Calu3 (cell line): ENCODE measurements at places on chromosomes 6 and 20. TPM values are rescaled to one million over a fixed set of nuclear protein-coding genes. Genes with fewer than 3 reads are reported as not detected.

HTR1E gene
- total RNA-seq = not detected in 2 replicates

DUSP22 gene
- total RNA-seq = 14.2 and 14.7 TPM in 2 replicates

NR2E1 gene
- not detected in 2 replicates for total RNA-seq

ZBP1 gene
- total RNA-seq = 2.9 and 12.5 TPM in 2 replicates

ZSCAN16 gene
- 14.2 and 15.9 TPM in 2 replicates for total RNA-seq

BPI gene
- total RNA-seq = not detected in 2 replicates

ENPP3 gene
- total RNA-seq = not detected in 2 replicates

NPEPL1 gene
- 18.1 and 21.4 TPM in 2 replicates for total RNA-seq

OR12D3 gene
- total RNA-seq = not detected in 2 replicates

C6orf58 gene
- 0.31 and 0.64 TPM in 2 replicates for total RNA-seq

DNA sequence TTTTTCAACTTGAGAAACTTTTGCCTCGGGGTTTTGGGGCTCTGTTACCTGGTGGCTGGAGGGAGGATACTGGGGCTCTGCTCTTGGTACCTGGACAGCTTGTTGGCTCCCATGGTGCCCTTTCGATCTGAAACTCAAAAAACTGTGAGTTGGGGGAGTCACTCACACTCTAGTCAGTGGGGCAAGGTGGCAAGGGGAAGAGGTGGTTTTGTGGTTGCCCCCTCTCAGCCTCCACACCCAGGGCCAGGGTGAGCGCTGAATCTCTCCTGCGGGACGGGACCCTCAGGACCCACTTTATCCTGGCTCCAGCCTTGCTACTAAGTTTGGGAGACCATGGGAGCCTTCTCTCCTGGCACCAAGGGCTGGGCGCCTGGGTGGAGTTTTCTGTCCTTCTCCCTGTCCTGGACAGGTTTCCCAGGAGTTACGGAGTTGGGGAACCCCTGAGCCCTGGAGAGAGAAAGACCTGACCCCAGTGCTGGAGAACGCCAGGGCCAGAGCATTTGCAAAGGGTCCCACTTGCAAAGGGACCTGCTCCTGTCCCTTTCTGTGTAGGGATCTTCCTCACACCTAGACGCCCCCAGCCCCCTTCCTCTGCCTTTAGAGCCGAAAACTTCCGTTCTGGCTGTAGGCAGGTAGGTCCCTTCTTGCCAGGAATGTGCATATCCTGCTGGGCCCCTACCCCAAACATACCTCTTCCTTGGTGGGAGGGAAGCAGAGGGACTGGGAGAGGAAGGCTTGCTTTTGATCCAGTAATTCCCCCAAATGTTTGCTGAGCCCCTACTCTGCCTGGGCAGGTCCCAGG is 2.9 kb downstream of the FOXP4 start:
- no peak for DNase-seq

DNA sequence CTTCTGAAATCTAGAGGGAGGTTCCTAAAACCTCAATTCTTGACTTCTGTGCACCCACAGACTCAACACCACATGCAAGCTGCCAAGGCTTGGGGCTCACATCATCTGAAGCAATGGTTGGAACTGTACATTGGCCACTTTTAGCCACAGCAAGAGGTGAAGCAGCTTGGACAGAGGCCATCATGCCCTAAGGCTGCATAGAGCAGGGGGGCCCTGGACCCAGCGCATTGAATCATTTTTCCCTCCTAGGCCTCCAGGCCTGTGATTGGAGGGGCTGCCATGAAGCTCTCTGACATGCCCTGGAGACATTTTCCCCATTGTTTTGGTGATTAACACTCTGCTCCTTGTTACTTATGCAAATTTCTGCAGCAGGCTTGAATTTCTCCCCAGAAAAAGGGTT is 145.9 kb downstream of the C6orf118 start:
- DNase-seq = no peak

- DNase-seq = no peak
Measured at GRCh38 chr6:90541221-90541620, 45.7 kb downstream of the MAP3K7 start.

DNA sequence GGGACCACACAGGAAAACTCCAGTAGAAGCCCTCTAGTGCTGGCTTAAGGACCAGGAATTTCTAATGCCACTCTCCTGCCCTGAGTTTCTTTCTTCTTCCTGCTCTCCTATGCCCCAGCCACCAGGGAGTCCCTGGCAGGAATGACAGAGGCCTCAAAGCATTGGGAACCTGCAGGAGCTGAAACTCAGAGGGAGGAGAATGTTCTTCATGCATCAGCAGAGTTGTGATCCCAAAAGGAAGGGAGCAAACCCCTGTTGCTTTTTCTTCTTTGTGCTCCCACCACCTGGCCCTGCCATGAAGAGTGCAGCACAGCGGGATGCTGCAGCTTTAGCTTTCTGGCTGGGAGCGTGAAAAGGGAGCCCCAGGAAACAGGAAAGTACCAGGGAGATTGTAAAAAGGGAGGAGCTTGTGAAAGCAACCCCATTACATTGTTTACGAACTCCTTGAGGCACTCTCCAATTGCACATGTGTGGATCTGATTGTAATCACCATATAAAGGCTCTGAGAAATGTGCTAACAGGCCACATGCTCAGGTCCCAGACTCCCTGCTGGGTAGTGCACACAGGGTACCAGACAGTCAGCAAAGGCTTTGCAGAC is 34.7 kb upstream of the FKBP1A start:
- DNase-seq = no peak

- no peak for DNase-seq
Measured at GRCh38 chr6:10831609-10832008, 6.7 kb downstream of the MAK start.

DNA sequence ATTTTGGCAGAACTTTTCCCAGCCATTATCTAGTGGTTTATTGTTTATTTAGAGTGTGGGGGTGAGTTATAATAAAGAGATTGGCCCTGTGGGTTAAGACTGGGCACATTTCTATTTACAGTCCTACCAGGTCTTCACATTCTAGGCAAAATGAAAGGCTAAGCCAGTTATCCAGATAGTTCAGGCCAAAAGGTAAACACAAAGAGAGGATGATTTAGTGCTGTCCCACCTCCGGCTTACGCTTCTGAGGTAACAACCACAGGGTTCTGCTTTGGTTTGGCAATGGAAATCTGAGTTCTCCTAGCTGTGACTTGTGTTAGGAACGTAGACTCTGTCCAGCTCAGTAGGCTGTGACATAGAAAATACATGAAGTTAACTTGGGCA is 50.3 kb upstream of the PTPRK start:
- no peak for DNase-seq

GRCh38 chr6:130980310-130981032 is 82.6 kb downstream of the EPB41L2 start:
- no peak for DNase-seq

DNA sequence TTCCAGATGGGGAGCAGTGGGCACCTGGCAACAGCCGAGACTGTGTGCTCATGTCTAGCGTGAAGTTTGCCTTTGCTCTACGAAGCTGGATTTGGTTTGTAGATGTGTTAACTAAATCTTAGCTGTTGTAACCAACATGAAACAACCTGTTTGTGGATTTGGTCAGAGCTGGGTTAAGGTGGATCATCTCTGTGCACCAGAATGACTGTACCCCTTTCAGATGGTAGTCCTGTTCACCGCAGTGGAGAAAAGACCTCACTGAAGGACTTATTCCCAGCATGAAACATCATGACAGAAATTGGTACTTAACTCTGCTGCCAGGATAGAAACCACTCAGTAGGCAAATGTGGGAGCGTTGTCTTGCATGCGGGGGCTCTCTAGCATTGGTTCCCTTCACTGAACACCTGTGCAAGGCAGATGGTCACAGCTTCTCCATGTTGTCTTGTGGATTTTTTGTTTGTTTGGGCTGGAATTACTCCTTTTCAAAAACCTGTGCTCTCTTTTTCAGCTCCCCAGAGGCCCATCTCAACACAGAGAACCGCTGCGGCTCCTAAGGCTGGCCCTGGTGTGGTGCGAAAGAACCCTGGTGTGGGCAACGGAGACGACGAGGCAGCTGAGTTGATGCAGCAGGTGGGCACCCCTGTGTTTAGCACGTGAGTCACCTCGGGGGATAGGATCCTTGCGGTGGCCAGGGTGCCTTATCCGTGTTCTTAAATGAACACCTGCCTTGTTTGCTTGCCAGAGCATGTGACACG is 19.3 kb upstream of the EFCAB8 start:
- no peak for DNase-seq

DNA sequence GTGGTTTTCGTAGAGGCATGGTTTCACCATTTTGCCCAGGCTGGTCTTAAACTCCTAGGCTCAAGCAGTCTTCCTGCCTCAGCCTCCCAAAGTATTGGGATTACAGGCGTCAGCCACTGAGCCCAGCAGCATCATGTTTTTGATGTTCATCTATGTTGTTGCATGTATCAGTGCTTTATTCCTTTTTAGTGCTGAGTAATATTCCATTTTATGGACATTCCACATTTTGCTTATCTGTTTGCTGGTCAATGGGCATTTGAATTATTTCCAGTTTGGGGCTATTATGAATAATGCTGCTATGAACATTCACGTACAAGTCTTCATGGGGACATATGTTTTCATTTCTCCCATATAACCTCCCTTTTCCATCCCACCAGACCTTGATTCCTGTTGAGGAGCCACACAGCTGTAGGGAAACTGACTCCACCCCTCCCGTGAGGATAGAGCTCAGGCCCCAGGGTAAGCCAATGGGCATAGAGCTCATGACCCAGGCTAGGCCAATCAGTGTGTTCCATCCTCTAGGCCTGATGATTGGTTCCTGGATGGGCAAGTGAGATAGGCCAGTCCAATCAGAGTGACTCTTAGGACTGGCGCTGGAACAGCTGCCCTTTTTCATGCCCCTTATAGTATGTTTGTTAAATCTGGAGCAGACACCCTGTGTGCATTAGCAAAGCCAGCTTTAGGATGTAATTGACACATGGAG is 49.5 kb downstream of the DLGAP4 start:
- no peak for DNase-seq

DNA sequence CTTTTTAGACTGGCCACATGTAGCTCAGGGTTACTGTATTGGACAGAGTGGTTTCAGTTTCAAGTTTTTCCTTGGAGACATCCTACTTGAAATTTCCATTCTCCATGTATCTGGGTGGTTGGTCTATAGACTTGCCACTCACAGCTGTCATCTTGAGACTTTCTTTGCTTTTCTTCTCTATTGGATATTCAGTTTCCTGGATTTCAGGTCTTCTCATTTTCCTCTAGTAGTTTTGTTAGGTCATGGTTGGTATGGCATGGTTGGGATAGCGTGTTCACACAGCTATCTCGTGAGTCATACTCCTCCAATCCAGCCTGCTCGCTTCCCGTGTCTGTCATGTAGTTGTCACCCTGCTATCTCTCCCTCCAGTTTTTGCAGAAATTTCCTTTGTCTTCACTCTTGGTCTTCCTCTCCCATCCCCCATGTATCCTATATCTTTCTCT is 48.3 kb downstream of the PTPN1 start:
- no peak for DNase-seq

- DNase-seq = no peak
Measured at GRCh38 chr6:150380256-150380655, 11.4 kb downstream of the IYD start.

GRCh38 chr20:62370115-62370806 is 3.1 kb upstream of the LAMA5 start:
- no peak for DNase-seq

GRCh38 chr6:150118627-150119026 is 24.2 kb upstream of the PPP1R14C start:
- DNase-seq = no peak
